ENCODE measurements at places on chromosomes 16 and 17.

- no peak overlapping the region for H3K4me3 ChIP-seq
- H3K27me3 ChIP-seq, result no peaks in the 10 kb centered on the region
- no peaks in the 10 kb centered on the region for H3K36me3 ChIP-seq
- DNase-seq, result no peak
- H3K27ac ChIP-seq, result no peak overlapping the region
- no peaks in the 10 kb centered on the region for H3K4me1 ChIP-seq
Observed at GRCh38 chr17:77304746-77305473, 164.1 kb downstream of the SEC14L1 start.

GRCh38 chr16:7887316-7887715 lies 554.7 kb downstream of the RBFOX1 start:
- H3K27me3 ChIP-seq, result no peaks in the 10 kb centered on the region
- H3K27ac ChIP-seq, result no peak overlapping the region
- no peak overlapping the region for H3K4me3 ChIP-seq
- DNase-seq, result no peak
- no peaks in the 10 kb centered on the region for H3K4me1 ChIP-seq
- H3K36me3 ChIP-seq, result no peaks in the 10 kb centered on the region

DNA sequence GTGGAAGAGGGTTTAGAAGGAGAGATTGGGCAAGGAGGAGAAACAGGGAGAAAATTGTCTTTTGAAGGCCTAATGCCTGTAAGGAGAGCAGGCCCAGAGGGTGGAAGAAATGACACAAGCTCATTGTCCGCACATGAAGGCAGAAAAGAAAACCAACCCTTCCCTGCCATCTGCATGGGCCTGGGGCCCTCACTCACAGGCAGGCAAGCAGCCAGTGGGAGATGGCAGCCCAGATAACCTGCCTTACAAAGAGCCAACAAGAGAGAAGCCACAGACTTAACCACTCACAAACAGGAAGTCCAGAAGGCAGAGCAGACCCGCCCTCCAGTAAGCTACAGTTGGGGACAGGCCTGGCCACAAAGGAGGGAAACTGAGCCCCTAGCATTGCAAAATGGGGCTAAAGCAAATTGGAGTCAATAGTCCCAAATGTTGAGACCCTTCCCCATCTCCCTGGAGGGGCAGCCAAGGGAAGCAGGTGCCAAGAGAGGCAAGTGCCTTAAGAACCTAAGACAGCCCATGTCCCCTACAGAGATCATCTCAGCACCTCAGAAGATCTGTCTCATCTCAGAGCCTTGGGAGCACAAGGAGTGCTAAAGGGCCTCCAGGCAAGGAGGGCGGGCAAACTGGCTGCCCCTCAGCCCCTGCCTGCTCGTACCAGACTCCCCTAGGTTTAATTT lies 7.3 kb upstream of the TSPOAP1 start:
- H3K27me3 ChIP-seq, result no peaks in the 10 kb centered on the region
- H3K36me3 ChIP-seq, result peaks cover 49% of the 10 kb centered on the region
- DNase-seq, result peak; percentile 94

DNA sequence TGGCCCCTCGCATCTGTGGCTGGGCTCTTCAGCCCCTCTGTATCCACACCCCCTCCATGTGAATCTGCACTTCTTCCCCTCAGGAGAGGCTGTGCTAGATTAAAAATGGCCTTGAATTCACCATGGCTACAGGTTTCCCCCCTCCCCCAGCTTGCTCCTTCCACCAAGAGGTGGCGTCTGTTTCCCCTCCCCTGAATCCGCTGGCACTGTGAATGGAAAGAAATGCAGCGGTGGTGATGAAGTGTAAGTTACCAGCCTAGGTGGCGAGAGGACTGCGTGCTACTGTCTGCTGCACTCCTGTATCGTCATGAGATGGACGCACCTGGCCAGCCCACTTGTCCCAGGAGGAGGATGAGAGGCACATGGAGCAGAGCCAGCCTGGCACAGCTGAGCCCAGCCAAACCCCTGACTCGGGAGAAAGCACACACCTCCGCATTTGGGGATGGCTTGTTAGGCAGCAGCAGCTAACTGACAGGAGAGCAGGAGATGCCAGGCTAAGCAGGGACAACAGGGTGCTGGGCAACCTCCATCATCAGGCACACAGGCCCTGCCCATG lies 26.2 kb downstream of the TNFRSF13B start:
- no peak overlapping the region for H3K4me3 ChIP-seq
- DNase-seq, result no peak
- no peaks in the 10 kb centered on the region for H3K4me1 ChIP-seq

DNA sequence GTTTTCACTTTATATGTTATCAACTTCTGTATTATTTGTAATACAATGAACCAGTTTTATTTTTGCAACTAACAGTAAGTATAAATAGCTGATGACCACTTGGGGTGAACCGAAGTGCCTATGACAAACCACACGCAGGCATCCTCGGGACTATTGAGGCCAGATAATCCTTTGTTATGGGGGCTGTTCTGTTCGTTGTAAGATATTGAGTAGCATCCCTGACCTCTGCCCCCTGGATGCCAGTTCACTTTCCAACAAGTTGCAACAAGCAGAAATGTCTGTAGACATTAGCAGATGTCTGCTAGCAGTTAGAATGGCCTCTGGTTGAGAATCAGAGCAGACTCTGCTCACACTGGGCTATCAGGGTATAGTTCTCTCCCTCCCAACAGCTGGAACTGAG lies 277.0 kb downstream of the WWOX start:
- H3K4me1 ChIP-seq, result no peaks in the 10 kb centered on the region
- no peak overlapping the region for H3K4me3 ChIP-seq
- no peaks in the 10 kb centered on the region for H3K36me3 ChIP-seq

GRCh38 chr16:66363211-66363777 lies 3.2 kb upstream of the CDH5 start:
- peaks cover 22% of the 10 kb centered on the region for H3K27me3 ChIP-seq
- no peak overlapping the region for H3K27ac ChIP-seq
- no peak overlapping the region for H3K4me3 ChIP-seq
- no peak for DNase-seq
- no peaks in the 10 kb centered on the region for H3K4me1 ChIP-seq

Data from DND-41 (cell line).